ENCODE measurements at places on chromosomes 13 and 19.

DNA sequence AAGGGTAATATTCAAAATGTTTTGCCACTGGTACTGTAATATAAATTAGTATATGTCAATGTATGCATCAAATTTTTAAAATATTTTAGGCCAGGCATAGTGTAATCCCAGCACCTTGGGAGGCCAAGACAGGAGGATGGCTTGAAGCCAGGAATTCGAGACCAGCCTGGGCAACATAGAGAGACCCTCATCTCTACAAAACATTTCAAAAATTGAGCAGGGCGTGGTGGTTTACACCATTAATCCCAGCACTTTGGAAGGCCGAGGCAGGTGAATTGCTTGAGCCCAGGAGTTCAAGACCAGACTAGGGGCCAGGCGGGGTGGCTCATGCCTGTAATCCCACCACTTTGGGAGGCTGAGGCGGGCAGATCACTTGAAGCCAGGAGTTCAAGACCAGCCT, 14.1 kb upstream of the STRN4 start:
- DNase-seq, result no peak

DNA sequence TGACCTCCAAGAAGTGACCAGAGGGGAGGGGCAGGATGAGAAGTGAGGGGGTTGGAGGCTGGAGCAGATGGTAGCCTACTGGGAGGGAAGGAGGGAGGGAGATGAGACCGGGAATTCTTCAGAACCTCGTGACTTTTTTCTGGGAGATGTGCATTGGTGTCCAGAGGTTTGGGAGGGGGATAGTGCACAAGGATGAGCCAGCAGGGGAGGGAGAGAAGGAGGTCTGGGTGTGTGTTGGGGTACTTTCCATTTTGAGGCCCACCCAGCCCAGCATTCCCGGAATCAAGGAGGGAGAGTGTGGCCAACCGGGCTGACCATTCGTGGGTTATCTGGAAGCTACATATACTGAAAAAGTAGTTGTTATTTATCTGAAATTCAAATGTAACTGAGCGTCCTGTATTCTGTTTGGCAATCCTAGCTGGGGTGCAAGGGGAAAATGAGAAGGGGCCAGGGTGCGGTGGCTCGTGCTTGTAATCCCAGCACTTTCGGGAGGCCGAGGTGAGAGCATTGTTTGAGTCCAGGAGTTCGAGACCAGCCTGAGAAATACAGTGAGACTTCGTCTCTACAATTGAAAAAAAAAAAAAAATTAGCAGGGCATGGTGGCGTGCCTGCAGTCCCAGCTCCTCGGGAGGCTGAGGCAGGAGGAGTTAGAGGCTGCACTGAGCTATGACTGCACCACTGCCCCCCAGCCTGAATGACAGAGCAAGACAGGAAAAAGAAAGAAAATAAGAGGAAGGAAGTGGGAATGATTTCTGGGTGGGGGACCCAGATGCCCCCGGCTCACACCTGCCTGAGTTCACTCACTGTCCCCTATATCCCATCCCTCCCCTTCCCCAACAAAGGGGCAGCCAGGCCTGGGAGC, 4.4 kb upstream of the C3 start:
- no peak for DNase-seq

DNA sequence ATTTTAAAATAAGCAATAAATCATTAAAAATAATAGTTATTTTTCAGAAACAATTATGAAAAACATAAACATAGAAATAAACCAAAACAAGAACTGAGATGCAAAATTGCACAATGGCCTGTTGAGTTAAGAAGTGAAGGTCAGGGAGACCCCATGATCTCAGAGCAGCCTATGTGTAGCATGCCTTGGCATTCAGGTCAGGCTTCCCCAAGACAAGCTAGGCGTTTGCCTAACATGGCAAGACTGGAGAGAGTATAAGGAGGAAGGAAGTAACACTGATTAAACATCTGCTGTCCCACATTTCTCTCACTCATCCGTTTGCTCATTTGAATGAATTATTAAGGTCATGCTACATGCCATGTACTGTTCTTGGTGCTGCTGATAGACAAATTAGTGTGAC, 291.8 kb downstream of the TSHZ3 start:
- no peak for DNase-seq

DNA sequence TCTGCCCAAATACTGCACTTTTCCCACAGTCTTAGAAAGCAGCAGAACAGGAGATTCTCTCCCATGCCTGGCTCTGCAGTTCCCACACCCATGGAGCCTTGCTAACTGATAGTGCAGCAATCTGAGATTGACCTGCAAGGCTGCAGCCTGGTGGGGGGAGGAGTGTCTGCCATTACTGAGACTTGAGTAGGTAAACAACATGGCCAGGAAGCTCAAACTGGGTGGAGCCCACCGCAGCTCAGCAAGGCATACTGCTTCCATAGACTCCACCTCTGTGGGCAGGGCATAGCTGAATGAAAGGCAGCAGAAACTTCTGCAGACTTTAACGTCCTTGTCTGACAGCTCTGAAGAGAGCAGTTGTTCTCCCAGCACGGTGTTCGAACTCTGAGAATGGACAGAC, 358.5 kb upstream of the PCDH9 start:
- DNase-seq, result no peak

DNA sequence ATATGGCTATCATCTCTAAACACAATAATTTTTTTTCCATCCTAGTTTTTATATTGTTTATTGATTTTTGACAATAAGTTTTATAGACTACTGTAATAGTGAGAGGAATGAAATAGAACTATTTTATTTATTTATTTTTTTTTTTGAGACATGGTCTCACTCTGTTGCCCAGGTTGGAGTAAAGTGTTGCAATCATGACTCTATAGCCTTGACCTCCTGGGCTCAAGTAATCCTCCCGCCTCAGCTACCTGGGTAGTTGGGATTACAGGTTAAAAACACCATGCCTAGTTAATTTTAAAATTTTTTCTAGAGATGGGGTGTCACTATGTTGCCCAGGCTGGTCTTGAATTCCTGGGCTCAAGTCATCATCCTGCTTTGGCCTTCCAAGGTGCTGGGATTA, 8.5 kb upstream of the ZNF442 start:
- DNase-seq, result no peak

DNA sequence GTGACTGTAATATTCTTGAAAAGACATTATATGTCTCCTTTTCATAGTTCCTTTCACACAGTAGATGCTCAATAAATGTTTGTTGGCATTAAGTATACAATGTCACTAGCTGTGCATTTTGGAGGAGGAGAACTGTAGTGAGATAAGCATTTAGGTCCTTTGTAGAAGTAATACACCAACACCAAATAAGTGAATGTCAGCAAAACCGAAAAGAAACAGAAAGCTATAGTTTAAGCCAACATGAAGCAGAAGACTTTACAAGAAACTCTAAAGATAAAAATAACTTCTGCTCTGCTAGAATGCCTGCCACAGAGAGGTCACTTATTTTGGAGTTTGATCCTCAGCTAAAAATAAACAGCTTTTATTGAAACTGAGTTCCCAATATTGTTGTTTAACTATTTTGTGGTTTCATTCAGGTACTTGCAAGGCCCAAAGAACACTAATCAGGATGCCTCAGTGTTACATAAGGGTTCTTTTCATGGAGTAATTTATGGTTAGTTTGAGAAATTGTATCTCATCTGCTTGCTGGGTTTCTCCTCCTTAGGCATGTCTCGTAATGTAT, 86.2 kb downstream of the STARD13 start:
- DNase-seq, result no peak

- DNase-seq, result no peak
Observed at GRCh38 chr13:93714171-93714570, 487.6 kb downstream of the GPC6 start.

DNA sequence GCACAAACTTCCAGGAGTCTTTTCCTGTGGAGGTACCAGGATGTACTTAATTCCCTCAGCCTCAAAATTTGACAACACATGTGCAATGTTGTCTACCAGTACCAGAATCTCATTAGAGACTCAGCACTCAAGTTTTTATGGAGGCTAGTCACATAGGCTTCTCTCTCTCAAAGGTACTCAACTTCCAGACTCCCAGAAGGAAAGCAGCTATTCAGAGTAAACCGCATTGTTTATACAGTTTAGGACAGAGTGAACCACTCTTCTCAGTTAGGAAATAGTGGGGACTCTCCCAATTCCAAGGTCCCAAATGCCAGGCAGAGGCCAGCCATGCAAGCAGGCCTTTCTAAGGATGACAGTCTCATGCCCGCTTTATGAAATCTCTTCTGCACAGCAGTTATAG, 8.5 kb upstream of the C1QTNF9B start:
- DNase-seq, result no peak

DNA sequence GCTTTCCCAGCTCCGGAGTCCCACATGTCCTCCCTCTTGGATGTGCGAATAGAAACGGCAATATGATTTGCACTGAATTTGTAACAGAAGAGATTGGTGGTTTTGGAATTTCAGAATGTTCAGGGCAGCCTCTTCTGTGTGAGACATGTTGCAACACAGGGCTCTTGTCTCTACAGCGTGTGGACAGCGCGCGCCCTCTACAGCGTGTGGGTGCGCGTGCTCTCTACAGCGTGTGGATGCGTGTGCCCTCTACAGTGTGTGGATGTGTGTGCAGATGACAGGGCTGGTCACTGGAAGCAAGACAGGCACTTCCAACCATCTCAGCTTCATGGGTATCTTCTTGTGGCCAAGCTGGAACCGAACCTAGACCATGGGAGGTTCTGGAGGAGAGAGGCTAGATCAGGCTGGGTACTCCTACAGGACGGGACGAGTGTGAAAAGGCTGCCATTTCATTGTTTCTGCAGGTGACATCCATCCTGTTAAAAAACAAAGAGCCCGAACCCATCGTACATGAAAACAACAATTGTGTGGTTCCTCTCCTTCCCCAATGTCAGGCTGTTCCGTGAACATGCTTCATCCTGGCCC, 78.4 kb downstream of the TEX29 start:
- peak; percentile 5 for DNase-seq

DNA sequence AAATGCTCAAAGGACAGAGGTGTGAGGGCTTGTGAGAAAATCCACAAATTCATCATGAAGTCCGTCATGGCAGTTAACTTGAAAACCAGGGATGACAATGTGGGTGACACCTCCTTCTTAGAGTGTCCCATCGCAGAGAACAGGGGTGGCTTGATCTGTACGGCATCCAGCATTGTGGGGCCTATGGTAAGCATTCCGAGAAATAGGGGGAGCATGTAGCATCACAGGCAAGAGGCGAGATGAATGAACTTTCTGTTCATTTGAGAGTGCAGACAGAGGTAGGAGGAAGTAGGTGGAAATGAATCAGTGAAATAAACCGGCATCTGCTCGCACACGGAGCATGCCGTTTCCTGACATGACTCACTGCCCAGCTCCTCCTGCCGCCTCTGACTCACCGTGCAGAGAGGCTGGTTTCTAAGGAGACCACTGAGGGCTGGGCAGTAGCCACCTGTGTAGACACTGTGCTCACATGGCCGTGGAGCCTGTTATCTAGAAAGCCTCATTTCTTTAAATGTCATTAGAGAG, 339.0 kb downstream of the RFC3 start:
- peak; percentile 52 for DNase-seq

DNA sequence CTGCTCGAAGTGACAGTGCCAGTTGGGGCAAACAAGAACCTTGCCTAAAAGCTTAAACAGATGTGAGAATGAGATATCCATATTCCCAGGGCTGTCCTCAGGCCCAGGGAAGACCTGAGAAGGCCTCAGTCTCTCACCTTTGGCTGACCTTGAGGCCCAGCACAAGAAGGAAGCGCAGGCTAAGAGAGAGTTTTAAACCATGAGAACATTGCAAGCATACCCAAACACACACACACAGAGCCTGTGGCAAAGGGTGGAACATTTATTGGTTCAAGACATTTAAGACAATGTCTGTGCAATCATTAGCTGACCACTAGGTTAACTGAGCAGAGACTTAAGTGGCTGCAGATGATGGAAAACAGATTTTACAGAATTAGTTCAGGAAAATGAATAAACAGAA, 248.2 kb downstream of the NBEA start:
- DNase-seq, result no peak

GRCh38 chr13:108595436-108596274, 33.8 kb upstream of the MYO16 start:
- no peak for DNase-seq

DNA sequence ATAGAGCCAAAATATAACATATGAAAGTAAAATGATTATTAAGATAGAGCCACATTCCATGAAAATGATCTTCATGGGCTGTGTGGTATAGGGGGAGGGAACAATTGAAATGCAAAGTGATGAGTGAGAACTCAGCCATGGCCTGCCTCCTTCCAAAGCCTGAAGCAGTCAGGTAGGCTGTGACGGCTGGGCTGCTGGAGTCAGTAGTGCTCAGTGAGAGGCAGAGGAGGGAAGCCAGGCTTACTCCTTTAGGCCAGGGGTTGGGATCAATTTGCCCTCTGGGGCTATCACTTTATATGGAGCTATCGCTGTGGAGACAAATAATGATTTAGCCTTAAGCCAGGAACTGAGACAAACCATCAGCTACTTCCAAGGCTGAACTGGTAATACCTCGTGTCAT, 654.9 kb downstream of the FGF9 start:
- no peak for DNase-seq

DNA sequence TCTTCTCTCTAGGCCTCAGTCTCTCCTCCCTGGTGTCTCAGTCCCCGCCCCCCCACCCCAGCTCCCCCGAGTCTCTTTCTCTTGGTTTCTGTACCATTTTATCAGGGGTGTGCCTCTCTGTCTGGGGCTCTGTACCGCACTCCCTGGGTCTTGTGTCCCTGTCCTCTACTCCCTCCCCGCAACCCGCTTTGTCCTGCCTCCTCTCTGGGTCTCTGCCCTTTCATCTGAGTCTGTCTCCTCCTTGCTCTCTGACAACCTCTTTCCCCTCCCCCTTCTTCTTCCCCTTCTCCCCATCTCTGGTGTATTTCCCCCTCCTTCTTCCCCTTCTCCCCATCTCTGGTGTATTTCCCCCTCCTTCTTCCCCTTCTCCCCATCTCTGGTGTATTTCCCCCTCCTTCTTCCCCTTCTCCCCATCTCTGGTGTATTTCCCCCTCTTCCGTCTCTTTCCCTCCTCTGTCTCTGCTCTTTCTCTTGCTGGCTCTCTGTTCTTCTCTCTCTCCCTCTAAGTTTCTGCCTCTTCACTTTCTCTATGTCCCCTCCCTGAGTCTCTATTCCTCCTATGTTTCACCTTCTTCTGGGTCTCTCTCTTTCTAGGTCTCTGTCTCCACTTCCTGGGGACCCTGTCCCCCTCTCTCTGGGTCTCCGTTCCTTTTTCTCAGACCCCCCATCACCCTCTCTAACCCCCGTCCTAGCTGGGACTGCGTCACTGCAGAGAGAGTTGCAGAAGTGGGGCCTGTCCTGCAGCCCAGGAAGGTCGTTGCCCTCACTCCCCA, 2.2 kb upstream of the KCNC3 start:
- DNase-seq, result peak; percentile 42

- DNase-seq, result no peak
Observed at GRCh38 chr13:28373810-28374209, 121.1 kb downstream of the FLT1 start.

DNA sequence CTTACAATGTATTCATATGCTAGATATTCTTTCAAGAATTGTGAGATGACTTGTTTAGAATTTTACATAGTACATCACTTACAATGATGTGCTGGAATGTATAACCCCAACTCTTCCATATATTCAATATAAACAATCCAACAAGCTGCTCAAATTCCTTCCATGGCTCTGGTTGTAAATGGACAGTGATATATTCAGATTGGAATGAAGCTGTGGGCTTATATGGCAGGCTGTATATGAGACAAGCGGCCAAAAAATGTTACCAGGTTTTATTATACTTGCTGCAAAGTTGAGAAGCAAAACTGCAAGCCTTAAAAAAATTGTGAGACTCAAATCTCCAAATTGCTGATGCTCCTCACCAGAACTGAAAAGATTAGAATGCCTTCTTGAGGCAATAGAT, 83.6 kb upstream of the KLF12 start:
- DNase-seq, result no peak
